ENCODE measurements at places on chromosomes 4 and X.
A peak's percentile ranks its signal among the peaks of the same experiment; 100 is the strongest.

- no peak for DNase-seq
These were observed 24.4 kb upstream of the MGST2 start for GRCh38 chr4:139641218-139641617.

- DNase-seq: no peak
These were observed 18.0 kb upstream of the PDHA2 start for GRCh38 chr4:95821867-95822266.

- DNase-seq: no peak
These were observed 68.7 kb downstream of the WFS1 start for GRCh38 chr4:6338175-6338950.

DNA sequence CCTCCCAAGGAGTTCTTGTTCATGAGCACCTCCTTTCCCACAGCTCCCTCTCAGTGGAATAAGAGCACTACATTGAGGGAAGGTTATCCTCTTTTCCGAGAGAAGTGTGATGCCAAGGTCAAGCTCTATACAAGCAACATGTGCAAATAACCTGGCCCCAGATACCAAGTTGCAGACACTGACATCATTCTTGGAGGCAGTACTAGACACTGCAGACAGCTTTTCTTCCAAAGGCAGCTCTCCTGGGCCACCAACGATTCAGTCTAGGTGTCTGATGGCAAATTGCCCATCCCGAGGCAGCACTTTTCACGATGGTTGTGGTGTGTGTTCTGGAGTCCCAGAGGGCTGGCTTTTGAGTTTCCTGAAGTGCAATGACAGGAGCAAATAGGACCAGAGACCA, 384.9 kb downstream of the TLL1 start:
- no peak for DNase-seq

DNA sequence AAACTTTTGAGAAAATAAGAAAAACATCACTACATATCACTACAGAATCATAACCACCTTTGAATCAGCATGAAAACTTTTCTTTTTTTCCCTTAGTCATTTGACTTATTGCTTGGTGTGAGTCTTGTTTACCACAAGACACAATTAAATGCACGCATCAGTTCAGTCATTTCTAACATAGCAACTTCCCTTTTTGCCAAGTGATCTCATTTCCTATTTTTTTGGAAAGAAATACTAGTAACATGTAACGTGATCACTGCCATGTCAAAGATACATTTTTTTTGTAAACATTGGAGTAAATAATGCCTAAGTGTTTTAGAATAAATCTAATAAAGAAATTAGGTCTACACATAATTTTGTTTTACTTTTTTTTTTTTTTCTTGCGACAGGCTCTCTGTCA, 5.1 kb upstream of the CXCL8 start:
- no peak for DNase-seq

GRCh38 chrX:40243755-40244515, 146.2 kb upstream of the BCOR start:
- DNase-seq: no peak

DNA sequence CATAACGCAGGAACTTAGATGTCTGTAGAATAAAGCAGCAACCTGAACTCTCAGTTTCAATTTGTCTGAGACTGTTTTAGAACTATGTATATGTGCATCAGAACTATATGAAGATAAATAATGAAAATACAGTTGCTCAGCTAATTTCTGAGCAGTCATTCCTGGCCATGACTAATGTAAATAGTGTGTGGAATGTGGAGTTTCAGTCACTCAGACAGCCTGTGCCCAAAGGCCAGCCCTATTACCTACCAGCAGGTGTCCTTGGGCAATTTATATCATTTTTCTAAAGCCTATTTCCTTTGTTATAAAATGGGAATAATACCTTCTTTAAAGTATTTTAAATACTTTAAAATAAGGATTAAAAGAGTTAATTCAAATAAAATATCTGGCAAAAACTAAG, 56.0 kb upstream of the RELL1 start:
- no peak for DNase-seq

DNA sequence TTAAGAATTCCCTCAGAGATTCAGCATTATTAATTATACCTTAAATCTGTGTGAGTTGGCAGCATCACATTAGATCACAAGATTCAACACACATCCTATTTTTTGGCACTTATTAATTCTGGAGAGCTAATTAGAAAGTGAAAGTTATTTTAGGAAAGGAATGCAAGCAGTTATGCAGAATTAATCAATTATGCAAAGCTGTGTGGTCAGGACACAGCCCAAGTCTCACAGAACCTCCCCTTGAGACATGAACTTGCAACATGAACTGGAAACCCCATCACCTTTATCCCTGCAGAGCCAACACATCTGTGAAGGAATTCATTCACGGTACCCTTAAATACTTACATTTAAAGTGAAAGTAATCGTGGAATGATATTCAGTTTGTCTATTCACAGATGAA, 80.5 kb downstream of the TSPAN5 start:
- no peak for DNase-seq

- DNase-seq: no peak
These were observed 32.0 kb downstream of the CCSER1 start for GRCh38 chr4:90159193-90159592.

DNA sequence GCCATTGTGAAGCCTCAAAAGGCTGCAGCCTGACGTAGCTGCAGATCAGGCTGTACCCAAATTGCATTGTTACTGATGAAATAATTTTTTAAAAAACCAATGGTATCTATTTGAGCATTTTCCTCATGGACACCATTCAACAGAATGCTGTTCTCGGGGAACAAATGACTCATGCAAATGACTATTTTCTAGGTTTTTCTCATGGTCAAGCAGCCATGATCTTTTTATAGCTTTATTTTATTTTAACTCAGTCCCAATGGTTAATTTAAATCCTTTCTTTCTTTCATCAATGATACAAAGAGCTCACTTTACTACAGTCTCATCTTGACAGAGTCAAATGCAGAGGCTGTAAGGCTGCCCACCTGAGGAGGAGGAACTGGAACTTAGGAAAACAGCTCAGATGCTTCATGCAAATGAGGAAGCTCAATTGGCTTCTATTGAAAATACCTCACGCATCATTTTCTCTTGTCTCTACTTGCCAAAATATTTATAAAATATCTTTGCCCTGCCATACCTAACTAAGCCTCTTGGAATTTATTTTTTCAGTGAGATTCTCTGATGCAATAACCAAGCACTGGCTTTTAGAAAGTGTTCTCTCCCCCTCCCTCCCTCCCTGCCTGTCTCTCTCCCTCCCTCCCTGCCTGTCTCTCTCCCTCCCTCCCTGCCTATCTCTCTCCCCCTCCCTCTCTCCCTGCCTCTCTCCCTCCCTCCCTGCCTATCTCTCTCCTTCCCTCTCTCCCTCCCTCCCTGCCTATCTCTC, 81.0 kb downstream of the SORBS2 start:
- DNase-seq: no peak

DNA sequence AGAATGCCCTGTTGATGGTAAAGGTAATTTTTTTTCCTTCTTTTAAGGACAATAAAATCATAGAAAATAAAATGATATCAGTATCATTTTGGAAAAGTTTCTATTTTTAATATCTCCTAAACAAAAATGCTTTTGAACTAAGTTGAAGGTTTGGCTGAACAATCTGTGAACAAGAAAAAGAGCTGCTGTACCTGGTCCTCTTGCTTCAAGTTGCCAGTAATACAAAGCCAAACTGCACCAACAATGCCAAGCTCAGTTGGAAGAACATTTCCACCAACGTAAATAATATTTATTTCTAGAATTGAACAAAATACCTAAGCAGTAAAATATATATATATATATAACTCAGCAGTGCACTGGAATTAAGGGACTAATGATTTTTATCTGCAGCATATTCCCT, 132.8 kb downstream of the CAMK2D start:
- no peak for DNase-seq

- DNase-seq: peak; percentile 88
These were observed at the start of gene PRPS1 for GRCh38 chrX:107627838-107628661. Gene PRPS1, plus strand, starts transcription at chrX:107628510. Its CDS starts 119 bp downstream, at chrX:107628629.

GRCh38 chr4:71052034-71052433, 58.6 kb downstream of the DCK start:
- no peak for DNase-seq

DNA sequence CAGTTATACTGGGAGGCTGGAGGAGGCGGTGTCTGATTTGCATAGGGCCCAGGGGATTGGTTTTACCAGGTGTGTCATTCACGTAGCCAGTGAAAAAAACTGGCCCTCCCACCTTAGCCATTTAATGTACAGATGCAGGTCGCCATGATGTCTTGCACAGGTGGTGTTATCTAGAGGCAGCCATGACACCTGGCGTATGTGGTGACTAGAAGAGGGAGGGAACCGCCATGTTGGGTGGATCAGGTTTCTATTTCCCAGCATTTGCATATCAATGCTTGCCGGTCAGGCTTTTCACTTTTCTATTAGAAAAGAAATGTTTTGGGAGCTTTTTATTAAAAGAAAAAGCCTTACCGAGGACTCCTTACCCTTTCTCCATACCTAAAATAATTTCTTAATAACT, 523.4 kb downstream of the ADGRL3 start:
- DNase-seq: no peak

DNA sequence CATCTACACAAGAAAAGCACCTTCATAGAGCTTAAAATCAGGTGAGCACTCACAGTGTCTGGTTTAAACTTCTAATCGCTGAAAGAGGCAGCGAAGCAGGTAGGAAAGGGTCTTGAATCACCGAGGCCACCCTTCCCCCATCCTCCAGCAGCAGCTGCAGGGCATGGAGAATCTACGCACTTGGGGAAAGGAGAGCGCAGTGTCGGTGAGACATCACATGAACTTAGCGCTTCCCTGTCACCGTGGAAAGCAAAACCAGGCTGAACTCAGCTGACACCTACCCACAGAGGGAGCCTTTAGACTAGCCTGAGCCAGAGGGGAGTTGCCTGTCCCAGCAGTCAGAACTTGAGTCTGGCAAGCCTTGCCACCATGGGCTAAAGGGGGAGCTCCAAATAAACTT, 197.2 kb upstream of the ZFP42 start:
- DNase-seq: no peak

DNA sequence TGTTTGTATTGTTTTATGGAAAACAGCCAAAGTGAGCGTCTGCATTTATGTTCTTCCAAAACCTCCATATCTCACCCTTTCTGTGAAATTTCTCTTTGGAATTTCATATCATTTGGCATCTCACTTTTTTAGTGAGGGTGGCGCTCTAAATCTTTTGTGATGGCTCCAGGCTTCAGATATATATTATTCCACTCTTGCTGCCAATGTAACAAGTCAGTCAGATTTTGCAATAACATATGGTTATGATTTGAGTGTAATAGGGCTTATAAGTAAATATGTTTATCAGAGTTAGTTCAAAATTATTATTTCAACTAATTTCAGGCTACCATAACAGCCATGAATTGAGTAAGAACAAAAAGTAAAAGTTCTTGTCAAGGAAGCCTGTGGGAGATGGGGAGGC, 314.7 kb downstream of the PDGFC start:
- no peak for DNase-seq

DNA sequence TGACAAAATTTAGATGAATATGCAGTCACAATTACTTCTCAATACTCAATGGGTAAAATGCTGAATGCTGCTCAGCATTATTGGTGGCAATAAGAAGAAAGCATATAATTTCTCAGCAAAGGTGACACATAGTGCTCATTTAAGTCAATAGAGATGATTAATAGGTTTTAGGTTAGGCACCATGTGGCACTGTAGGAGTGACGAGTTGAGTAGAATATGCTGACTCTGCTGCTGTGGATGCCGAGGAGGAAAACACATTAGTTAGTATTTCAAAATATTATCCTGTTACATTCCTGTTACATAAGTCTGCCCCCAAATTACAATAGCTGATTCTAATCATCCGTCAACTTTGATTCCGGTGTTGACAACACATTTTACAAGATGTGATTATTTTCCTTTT, 13.7 kb upstream of the CXCL5 start:
- DNase-seq: no peak

DNA sequence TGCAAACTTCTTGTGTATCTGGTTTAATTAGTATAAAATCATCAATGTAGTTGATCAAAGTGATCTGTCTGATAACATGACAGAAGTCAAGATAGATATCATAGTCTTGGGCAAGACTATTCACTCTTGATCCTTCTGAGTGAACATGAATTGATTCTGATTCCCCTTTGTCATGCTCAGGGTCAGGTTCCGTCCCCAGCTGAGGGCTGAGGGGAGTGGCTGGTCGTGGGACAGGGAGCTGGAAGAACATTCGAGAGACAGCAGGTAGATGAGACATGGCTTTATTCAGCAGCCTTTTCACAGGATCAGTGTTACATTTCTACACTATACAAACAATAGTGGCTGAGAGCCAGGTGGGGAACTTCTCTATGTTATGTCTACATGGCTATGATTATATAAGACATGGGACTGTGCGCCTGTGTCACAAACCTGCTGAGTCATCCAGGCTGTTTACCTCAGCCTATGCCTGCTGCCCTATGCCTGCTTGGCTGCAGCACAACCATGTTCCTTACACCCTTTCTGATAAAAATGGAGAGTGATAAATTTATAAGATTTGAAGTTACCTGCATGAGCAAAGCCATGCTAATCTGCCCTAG, 586.9 kb upstream of the NR3C2 start:
- no peak for DNase-seq

DNA sequence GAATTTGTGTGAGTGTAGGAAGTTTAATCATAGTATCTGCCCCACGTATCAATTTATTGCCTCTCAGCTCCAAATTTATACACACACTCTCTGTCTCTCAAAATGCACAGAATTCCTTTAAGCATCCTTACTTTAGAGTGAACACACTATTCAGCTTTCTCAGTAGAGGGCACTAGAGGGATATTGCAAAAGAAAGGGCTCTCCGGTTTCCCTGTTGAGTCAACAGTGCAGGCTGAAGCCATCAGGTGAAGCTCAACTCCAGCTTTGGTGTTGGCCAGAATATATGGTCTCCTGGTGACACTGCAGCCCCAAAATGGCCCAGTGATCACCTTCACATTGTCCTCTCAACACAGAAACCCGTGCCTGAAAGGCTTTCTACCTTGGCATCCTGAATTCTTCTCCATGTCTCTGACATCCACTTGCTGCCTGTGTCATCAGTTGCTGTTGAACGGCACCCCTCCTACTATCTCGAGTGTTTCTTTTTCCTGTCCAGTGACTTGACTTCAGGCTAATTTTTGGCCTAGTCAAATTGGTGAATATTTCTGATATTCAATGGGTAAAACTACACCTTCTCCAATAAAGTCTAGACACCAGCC, 670.5 kb downstream of the GABRG1 start:
- DNase-seq: no peak

DNA sequence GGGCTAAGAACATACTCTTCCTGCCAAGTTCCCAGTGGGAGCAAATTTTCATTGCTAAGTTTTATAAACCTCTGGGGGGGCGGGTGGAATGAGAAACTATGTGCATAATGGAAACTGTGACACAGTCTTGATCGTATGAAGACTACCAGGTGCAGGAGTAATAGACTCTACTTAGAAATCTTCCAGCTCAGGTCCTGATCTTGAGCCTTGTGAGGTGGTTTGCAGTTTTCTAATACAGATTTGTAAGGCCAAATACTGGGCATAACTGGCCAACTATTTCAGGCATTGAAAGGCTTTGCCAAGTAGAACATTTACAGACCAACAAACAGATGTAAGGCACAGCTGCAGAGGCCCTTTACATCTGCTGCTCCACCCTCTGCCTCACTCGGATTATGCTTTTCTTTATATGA, 89.7 kb upstream of the CBR4 start:
- DNase-seq: no peak
